Stimulated activated naive CD4-positive, alpha-beta T cell (primary cell): ENCODE measurements at places on chromosomes 12 and 14.

- DNase-seq: no peak
Observed at GRCh38 chr12:20815574-20815973, 5.1 kb downstream of the SLCO1B3 start.

- DNase-seq: no peak
Observed at GRCh38 chr12:42945927-42946326, 356.4 kb upstream of the PRICKLE1 start.

DNA sequence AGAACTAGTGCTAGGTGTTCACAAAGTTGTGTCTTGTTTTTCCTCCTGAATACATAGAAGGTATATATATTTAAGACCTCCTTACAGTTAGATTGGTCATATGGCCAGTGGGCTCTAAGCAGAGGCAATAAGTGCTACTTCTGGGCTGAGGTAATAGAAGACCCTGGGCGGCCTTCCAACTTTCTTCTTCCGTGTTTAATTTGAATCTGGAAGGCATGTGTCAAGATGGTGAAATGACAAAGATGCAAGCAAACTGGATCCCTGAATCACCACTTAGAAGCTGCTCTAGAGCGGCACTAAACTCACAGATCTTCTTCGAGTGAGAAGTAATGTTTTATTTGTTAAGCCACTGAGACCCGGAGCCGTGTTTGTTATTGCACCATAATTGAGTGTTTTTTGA is 201.0 kb upstream of the GZMB start:
- no peak for DNase-seq

DNA sequence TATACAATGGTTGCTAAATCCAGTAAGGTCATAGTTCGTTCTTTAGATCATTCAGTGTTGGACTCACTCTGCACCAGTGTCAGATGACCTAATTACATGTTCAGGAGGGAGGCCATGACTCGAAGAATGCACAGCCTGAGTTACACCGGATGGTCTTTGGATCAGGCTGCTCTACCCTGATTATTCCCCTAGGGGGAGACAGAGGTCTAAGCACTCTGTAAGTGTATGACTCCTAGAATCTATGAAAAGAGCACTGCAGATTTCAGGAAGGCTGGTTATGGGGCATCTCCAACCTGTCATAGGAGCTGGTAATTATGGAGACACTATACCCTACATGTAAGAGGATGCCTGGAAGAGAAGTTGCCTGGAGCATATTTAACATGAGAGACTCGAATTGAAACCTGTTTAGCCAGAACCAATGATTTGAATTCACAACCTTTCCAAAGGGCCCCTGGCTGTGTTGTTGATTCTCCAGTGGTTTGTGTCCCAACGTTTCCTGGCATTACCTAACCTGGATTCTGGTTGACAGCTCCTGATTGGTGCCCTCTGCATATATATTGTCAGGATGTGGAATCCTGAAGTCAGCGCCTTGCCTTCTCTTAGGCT is at the start of gene MUCL1:
Gene MUCL1, plus strand, starts transcription at position 584 of the 606 bp plus-strand sequence. CDS start 67 bp downstream, outside the sequence.
- DNase-seq: peak; percentile 53

- DNase-seq: no peak
Observed at GRCh38 chr12:45324391-45324790, 108.5 kb downstream of the ANO6 start.

DNA sequence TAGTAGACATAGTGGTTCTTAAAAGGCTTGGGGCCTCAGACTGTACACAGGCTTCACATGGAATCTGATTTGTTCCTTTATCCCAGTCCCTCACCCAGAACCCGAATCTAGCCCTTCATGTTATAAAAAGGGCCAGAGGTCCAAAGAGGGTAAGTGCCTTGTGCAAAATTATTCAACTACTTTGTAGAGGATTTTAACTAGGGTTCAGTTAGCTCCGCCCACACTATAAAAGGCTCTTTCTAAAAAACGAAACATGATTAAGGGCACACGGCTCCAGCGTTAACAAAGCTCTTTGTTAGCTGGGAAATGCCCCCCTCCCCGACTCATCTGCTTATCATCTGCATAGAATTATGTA is 3.2 kb upstream of the SOCS2 start:
- DNase-seq: no peak

DNA sequence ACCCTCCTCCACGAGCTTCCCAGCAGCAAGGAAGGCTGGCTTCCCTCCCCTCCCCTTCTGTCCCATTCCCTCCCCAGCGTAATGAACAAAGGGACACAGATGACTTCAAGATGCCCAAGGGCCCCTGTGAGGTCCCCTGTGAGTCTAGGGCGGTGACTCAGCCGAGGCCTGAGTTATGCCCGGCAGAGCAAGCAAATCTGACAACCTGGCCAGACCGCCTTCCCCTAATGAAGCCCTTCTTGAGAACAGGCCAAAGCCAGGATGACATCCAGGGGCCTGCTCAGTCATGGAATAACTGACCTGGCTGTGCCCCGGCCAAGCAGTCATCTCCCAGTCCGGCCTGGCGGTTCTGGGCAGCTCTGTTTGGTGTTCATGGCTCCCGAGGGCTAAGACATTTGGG is 89.2 kb downstream of the DICER1 start:
- DNase-seq: no peak

DNA sequence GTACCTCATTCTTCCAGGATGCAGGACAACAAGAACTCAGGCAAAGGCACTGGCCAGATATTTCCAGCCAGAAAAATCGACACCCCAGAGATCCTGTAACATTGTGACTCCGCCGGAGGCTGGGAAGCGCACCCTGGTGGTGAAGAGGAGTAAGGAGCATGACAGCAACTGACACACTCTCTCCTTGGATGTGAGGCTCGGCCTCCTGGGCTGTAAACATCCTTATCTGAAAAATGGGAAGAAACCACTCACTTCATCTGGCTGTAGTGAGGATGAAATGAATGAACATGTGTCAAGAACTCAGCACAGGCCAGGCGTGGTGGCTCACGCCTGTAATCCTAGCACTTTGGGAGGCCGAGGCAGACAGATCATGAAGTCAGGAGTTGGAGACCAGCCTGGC is 27.5 kb downstream of the TCHP start:
- peak; percentile 8 for DNase-seq

DNA sequence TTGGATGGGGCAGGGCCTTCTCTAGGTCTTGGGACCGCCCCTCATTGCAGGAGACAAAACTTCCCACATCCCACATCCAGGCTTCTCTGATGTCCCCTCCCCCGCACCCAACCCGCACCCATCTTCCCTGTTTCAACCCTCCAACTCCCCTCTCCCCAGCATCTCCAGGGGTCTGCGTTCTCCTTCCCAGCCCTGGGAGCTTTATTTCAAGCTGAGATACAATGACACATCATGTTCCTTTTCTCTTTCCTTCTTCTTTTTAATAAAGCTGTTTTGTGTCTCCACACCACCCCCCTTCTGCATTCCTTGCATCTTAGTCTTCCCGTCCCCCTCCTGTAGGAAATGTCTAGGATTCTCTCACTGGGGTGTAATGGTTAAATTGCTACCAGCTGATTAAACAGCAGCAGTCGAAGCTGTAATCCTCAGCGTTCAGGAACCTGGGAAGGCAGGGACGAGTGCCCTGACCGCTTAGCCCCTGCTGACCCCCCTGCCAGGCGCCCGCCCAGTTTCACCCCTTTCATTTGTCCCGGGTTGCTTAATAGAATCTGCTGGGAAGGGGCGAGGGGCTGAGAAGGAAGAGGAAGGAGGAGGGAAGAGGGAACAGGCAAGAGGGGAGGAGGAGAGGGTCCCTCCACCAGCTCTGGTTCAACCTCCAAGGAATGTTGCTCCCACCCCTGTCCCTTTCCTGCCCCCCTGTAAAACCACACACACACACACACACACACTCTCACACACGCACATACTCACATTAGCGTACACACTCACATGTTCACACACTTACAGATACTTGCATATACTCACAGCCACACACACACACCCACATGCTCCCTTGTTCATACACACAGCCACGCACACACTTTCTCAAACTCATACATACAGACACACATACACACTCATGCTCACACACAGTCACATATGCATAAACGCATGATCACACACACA is 104.5 kb upstream of the MED13L start:
- no peak for DNase-seq

GRCh38 chr12:54126696-54127537 is 61.9 kb downstream of the SMUG1 start:
- DNase-seq: no peak

DNA sequence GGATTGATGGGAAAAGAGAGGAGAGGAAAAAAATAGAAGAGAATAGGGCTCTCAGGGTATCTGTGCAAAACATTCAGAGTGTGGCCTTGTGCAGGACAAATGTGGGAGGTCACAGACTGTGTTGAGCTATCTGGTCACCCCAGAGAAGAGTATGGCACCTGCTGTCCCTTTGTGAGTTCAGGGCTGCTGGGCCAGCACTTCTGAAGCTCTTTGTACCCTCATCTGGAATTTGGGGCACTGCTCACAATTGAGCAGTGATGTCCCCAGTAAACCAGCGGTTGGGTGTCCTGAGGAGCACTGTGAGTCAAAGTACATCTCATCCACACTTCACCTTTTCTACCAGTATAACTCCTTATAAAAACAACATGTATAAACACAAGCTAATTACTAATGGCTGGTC is 2.6 kb upstream of the KRT81 start:
- no peak for DNase-seq

GRCh38 chr14:45114327-45114726 is 20.0 kb downstream of the FKBP3 start:
- no peak for DNase-seq

DNA sequence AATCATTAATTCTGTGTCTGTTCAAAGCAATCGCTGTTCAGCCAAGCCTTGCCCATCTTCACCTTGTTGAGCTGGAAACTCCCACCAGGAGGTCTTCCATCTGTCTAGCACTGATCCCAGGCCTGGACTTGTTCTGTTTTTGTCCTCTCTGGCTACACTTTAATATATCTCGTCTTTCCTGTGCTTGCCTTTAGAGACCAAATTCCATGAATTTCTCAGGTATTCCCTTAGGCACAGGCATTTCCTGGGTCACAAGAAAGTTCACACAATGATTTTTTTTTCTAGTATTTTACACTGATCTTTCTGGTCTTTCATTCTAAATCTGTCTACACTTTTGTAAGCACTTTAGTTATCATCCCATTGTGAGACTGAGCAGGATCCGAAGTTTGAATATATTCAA is 116.4 kb upstream of the CCND2 start:
- DNase-seq: no peak

GRCh38 chr12:27777141-27777540 is 2.9 kb upstream of the KLHL42 start:
- DNase-seq: no peak

DNA sequence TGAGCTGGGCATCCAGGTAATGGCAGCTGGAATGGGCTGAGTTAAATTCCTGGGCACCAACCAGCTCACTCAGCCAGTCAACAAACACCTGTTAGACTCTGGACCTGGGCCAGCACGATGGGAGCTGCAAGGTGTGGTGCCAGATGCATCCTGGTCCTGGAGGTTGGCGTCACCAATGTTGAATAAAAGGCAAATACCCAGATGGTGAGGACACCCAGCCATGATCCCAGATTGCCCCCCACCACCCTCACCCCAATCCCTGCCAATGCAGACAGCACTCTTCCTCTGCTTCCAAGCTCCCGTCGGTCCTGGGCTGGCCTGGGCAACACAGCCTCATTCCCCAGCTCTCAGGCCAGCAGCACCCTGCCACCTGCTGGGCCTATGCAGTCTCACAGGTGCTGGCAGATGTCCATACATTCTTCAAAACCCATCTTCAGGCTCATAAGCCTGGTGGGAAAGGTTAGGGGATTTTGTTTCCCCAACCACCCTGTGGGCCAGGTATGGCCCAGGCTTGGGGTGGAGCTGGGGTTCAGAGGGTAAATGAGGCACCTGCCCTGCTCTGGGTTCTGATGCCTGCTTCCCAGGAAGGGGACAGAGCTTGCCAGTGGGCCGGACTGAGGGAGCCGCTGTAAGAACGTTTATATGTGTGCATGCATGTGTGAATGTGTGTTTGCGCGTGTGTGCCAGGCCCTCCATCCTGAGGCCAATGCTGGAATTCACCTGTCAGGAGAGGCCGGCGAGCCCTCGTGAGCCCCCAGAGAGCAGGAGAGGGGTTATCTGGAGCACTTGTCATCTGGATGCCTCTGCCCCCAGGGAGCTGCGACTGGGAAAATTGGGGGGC is 58.0 kb downstream of the LGMN start:
- DNase-seq: no peak

- DNase-seq: no peak
Observed at GRCh38 chr12:88893801-88894200, 313.5 kb upstream of the KITLG start.

DNA sequence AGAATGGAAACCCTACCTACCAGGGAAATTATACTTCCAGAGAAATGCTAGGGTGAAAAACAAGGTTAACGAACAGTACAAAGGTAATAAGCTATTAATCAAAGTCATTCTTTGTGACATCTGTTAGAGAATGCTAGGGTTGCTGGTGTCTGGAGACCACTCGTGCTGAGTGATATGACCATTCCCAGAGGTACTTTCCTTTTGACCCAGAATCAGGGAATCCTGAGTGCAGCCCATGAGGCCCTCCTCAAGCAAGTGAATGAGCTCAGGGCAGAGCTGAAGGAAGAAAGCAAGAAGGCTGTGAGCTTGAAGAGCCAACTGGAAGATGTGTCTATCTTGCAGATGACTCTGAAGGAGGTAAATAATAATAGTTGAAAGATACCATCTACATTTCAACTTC is 31.7 kb downstream of the RPGRIP1 start:
- DNase-seq: no peak

- DNase-seq: no peak
Observed at GRCh38 chr12:128586451-128587029, 237.2 kb downstream of the SLC15A4 start.

DNA sequence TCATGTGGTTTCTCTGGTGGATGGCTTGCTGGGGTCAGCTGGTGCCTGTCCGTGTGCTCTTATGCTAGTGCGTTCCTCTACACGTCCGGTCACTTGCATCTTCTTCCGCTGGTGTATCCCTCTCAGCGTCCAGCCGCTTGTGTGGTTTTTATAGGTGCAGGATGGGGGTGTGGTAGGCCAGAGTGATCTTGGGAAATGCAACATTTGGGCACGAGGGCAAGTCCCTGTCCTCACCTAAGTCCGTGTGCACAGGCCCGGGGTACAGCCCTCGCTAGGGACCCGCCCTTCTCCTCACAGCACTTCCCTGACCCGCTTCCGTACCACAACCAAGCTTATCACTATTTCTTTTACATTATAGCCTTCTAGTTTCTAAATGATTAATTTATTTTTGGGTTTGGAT is 17.3 kb downstream of the RERGL start:
- no peak for DNase-seq

- DNase-seq: no peak
Observed at GRCh38 chr12:15774819-15775218, 14.4 kb downstream of the EPS8 start.
